ENCODE measurements at places on chromosomes 3 and 15.

DNA sequence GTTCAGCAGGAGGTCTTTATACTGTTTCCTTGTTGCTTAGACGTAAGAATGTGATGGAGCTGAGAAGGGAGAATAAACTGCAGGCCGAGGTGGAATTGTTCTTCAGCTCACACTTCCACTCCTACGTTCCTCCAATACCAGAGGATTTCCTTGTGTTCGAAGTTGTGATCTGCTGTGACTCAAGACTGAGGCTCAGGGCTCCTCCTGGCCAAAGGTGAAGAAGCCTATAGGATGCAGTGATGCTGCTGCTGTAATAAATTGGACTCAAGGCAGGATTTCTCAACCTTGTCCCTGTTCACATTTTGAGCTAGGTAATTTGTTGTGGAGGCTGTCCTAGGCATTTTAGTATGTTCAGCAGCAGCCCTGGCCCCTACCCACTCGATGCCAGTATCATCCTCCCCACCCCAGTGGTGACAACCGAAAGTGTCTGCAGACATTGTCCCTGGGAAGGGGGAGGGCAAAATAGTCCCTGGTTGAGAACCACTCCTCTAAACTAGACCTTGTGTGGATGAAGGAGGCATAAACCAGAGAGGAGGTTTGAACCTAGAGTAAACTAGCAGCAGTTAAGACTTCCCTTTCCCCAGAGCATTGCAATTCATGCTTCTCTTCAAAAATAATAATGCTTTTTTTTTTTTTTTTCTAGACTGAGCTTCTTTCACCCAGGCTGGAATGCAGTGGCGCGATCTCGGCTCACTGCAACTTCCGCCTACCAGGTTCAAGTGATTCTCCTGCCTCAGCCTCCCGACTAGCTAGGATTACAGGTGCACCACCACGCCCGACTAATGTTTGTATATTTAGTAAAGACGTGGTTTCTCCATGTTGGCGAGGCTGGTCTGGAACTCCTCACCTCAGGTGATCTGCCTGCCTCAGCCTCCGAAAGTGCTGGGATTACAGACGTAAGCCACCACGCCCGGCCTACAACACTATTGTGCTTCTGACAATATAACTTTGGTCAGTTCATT is 11.1 kb downstream of the RAP2B start:
- DNase-seq, result no peak

- no peak for DNase-seq
Observed at GRCh38 chr15:48965972-48966371, 2.3 kb upstream of the SHC4 start.

DNA sequence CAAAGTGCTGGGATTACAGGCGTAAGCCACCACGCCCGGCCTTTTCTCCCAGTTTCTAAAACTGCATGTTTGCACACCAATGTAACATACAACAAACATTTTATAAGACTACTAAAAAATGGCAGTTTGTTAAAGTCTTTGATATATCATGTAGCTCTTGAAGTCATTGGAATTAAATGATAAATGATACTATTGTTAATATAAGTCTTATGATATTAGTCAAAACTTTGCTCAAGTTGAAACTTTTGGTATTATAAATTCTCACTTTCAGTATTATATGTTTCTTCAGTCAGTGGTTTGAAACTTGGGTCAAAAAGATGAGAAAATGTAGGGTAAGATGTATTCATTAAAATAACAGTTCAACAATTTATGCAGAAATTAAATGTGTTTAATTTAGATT is 117.6 kb upstream of the TBL1XR1 start:
- no peak for DNase-seq

- no peak for DNase-seq
Observed at GRCh38 chr15:33636958-33637357, 326.2 kb downstream of the RYR3 start.

GRCh38 chr3:156594219-156594683 is 39.3 kb upstream of the SSR3 start:
- no peak for DNase-seq

GRCh38 chr3:2915826-2916225 is 194.3 kb downstream of the IL5RA start:
- DNase-seq, result no peak

DNA sequence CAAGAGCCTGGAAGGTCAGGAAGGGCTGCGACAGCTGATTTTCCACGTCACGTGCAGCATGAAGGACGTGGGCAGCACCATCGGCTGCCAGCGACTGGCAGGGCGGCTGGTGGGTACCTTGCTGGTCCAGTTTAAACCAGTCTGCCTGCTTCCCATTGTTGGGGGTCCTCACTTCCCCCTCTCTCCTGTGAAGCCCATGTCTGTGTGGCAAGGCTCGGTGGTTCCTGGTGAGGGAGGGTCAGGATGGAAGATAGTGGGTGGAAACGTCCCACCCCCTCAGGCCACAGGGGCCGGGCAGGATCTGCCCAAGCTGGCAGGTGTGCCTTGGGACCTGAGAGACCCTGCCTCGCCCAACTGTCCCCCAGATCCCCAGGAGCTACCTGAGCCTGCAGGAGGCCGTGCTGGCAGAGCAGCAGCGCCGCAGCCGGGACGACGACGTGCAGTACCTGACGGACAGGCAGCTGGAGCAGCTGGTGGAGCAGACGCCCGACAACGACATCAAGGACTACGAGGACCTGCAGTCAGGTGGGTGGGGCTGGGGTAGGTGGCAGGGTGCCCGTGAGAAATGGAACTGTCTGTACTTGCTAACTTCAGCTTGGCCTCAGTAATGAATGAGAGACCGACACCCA is 108.2 kb downstream of the LRRK1 start:
- no peak for DNase-seq

- DNase-seq, result no peak
Observed at GRCh38 chr15:68644996-68645395, 66.2 kb downstream of the CORO2B start.

DNA sequence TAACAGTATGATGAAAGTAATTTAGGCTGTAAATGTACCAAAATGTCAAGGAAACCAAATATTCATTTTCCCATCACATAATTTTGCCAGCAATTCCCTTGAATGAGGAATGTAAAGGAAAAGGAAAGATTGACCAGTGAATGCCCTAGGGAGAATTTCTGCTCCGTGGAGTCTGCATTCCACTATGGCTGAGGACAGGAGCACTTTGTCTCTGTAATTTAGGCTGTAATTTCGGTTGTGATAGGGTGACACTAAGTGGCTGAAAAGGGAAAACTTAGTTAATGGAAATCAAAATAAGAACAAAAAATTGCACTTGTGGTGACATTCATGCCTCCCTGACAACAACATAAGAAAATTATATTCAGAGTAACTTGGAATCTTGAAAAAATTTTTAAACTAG is 8.3 kb upstream of the TMEM207 start:
- no peak for DNase-seq

DNA sequence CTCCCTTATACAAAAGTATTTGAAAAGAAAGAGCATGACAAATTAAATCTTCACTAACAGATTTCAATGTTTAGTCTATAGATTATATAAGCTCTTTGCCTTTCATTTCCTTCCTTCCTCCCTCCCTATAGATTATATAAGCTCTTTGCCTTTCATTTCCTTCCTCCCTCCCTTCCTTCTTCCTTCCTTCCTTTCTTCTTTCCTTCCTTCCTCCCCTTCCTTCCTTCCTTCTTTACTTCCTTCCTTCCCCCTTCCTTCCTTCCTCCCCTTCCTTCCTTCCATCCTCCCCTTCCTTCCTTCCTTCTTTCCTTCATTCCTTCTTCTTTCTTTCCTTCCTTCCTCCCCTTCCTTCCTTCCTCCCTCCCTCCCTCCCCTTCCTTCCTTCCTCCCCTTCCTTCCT is 209.8 kb upstream of the CBLB start:
- DNase-seq, result no peak

- DNase-seq, result no peak
Observed at GRCh38 chr15:56353740-56354139, 11.5 kb upstream of the TEX9 start.

DNA sequence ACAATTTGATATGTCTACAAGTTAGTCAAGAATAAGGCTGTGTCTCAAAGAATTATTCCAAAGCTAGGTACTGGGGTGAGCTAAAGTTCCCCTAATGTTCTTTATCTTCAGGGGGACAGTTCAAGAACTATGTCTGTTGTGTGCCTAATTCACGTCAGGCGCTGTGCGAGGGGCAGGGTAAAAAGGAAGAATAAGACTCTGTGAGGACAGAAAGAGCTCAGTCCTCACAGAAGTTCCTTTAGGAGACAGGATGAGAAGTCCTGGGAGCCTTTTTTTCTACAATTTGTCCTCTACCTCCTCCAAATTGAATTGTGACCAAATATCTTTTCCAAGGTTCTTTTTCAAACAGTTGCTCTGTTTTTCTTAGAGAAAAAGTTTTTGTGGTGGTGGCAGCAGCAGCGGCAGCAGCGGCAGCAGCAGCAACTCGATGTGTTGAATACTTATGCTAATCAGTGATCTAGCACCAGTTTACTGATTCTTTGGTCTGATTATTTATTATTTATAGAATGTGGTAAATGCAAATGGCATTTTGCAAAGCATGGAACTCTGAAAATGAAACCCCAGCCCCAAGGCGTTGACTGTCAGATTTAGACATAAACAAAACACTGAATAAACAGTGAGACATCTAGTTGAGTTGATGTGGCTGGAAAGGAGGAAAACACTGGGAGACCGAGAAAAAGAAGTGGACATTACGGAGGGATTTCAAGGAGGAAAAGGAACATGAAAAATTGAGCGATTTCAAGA is 88.6 kb downstream of the GTPBP8 start:
- no peak for DNase-seq

DNA sequence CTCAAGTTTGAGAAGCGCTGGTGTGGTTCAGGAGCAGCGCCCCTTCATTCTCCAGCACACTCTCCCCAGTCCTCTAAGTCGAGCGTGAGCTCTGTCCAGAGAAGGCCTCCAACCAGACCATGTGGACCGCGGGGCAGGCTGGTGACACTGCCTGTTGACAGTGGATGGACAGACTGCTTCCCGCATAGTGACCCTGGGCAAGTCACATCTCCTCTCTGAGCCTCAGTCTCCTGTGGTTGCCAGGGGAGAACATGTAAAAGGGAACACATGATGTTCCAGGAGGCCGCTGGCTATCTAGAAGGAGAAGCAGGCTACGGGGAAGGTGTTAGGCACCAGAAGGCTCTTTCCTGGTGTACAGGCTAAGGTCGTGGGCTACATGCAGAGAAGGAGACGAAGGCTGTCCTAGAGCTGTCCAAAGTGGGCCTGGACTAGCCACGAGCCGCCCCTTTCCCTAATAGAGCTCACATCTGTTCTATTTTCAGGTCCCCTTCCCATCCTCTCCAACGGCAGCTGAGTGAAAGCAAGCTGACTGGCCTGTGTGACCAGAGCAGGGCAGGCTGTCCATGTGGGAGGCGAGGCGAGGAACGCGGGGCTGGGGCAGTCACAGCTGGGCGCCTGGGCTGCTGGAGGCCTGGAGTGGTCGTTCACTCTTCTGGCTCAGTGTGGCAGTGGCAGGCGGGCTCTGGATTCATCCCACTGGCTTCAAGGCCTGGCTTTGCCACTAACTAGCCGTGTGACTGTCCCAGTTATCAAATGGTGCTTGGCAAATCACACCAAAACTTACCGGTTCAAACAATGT is 11.1 kb downstream of the ISG20 start:
- DNase-seq, result no peak

- no peak for DNase-seq
Observed at GRCh38 chr15:85414495-85414894, 34.1 kb downstream of the AKAP13 start.

DNA sequence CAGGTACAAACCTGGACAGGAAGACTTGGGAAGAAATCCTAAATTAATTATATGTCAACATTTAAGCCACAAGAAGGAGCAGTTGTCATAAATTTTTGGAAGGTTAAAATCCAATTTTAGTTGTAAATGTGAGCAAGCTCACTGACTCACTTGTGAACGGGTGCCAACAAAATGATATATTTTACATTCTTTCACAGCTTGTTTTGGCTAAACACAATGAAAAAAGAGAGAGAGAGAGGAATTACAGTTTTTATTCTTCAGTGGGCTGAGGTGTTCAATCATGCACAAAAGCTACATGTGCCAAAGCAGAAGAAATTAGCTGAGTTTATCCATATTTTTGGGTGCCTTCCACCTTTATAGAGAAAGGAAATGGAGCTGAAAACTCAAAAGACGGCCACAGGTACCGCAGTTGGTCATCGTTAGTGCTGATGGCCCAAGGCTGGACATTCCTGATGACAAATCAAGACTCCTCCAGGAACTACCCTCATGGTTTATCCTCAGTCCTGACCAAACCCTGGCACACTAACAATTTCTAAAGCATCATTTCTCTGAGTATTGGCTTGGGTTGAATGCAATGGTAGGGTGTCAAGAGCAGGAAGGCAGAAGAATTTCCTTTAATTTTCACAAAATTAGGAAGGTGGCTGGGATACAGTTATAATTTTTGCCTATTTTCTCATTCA is 37.6 kb upstream of the WNT5A start:
- DNase-seq, result no peak

GRCh38 chr3:47054412-47054811 is 74.9 kb downstream of the NBEAL2 start:
- DNase-seq, result no peak

- DNase-seq, result no peak
Observed at GRCh38 chr15:56804938-56805337, 71.6 kb upstream of the ZNF280D start.

DNA sequence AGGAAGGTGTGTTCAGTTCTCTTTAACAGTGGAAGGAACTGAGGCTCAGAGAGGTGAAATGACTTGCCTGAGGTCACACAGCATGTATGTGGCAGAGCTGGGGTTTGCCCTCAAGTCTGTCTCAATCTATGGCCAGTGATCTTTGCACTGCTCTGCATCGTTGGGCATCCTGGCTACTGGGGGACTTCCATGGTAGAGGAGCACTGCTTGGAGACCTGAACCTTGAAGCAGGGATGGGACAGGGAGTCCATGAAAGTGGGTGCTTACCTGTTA is 2.0 kb downstream of the CORO2B start:
- no peak for DNase-seq

GRCh38 chr15:48966595-48967301 is 3.0 kb upstream of the SHC4 start:
- DNase-seq, result no peak

GRCh38 chr15:69559440-69560190 is 107.0 kb downstream of the RPLP1 start:
- DNase-seq, result no peak

DNA sequence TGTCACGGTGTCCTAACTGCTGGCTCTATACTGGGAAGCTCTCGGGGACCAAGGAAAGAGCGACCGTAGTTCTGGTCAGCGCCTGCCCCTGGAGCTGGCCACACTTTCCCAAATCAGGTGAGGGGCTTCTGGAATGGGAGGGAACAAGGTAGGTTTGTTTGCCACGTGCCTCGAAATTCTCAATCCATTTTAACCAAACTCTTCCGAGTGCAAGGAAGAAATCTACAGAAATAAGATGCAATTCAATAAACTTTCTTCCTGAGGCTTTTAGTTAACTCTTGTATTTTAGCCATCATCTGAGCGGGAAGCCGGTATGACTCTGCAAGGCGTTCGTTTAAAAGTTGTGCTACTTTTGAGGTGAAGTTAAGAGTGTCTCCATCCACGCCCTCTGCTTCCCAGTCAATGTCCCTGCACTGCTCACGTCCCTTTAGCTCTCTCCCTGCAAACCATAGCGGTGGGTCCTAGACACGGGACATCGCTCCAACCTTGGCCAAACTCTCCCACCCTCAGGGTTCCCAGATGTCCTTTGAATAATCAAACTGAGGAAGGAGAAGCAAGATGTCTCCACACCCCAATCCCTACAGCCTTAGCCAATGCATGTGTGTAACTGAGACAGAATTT is 597 bp downstream of the AGTR1 start:
- DNase-seq, result no peak

- DNase-seq, result no peak
Observed at GRCh38 chr3:12335421-12335820, 46.6 kb downstream of the PPARG start.

GRCh38 chr15:77071305-77072223 is 655 bp upstream of the TSPAN3 start:
- DNase-seq, result no peak
